ENCODE measurements at places on chromosomes 2 and 18.

GRCh38 chr2:143901185-143901842 is 618.6 kb downstream of the ZEB2 start:
- DNase-seq: no peak

GRCh38 chr18:48769006-48769636 is 181.6 kb downstream of the SMAD7 start:
- no peak for DNase-seq

- no peak for DNase-seq
These were observed 433.3 kb upstream of the TCF4 start for GRCh38 chr18:56021136-56021808.

- no peak for DNase-seq
These were observed 1123.3 kb upstream of the ACVR2A start for GRCh38 chr2:146721486-146721885.

- DNase-seq: peak; percentile 3
These were observed 670.4 kb downstream of the KCNJ3 start for GRCh38 chr2:155368934-155369333.

GRCh38 chr2:99653433-99653832 is 163.6 kb upstream of the REV1 start:
- DNase-seq: no peak

DNA sequence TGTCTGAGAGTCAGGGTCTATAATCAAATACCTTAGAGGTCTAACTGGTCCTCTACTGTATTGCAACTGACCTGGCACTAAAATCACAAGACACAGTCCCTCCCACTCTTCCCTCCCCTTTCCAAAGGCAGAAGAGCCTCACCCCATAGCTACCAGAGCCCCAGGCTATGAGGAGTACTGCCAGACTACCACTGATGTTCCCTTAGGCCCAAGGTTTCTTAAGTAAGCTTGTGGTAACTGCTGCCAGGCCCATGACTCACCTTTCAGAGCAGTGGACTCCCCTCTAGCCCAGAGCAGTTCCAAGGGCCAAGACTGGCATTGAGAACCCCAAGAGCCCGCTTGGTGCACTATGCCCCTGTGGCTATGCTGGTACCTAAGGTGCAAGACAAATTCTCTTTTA is 1193.4 kb downstream of the DSC3 start:
- DNase-seq: no peak

GRCh38 chr2:79179036-79179435 is 19.5 kb upstream of the REG3A start:
- peak; percentile 2 for DNase-seq

GRCh38 chr18:50590593-50590992 is 30.7 kb downstream of the MAPK4 start:
- peak; percentile 96 for DNase-seq

- DNase-seq: peak; percentile 95
These were observed 515.5 kb upstream of the MYT1L start for GRCh38 chr2:2846332-2847208.

- DNase-seq: no peak
These were observed 1255.2 kb downstream of the CNTNAP5 start for GRCh38 chr2:125280265-125280664.

DNA sequence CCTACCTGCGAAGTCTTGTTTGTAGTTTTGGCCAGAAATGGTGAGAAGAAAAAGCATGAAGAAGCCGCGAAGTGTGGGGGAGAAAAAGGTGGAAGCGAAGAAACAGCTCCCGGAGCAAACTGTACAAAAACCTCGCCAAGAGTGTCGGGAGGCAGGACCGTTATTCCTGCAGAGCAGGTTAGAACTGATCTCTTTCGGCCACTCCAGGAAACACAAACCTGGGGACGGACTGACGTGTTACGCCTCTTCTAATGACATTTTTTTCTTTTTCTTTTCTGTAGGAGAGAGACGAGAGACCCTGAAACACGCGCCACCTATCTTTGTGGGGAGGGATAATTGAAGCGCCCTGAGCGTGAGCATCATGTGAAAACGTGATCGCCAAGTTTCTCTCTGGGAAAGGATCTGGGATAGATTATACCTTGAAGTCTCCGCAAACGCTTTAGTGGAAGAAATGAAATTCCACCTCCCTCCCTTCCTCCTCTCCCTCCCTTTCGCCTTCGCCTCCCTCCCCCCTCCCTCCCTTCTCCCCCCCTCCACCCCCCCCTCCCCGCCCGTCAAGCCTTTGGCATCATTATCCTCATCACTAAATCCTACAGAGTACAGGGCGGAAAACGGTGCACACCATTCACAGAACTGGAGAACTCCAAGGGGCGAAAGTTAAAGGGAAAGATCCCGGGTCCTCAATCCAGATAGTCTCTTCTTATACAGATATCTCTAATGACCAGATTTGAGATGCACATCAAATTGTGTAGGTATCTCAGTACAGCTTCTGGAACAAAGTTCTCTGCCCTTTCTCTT is at the start of gene ZEB2:
ZEB2 (minus strand) TSS at position 186 of the 798 bp plus-strand sequence. CDS start 2,769 bp downstream, outside the sequence.
- DNase-seq: peak; percentile 5

DNA sequence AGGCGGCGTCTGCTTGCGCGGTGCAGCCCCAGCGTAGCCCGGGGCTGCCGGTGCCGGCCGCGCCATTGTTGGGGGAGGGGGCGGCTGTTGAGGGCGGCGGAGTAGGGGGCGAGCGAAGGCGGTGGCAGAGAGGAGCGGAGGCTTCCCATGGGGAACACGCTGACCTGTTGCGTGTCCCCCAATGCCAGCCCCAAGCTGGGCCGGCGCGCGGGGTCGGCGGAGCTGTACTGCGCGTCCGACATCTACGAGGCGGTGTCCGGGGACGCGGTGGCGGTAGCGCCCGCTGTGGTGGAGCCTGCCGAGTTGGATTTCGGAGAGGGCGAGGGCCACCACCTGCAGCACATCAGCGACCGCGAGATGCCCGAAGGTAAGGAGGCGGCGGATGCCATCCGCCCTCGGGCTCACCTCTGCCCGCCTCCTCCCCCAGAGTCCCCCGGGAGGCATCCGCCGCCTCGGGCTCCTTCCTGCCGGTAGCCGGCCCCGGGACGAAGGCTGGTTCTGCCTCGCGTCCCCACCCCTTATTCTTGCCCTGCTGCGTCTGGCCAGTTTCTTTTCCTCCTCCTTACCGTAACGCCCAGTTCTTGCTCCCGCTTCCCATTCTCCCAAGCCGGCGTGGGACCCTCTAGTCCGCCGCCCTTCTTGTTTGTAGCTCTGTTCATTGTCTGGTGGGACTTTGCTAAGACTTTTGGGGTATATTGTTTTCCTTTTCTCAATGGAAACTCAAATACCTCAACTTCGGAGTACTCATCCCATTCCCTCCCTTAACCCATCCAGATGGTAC is 500 bp downstream of the CCNYL1 start:
- DNase-seq: peak; percentile 68

- DNase-seq: no peak
These were observed 27.6 kb upstream of the RMDN2 start for GRCh38 chr2:37897511-37897910.

GRCh38 chr2:231665245-231666170 is 42.8 kb upstream of the PTMA start:
- no peak for DNase-seq

- no peak for DNase-seq
These were observed 27.1 kb downstream of the SULT1C4 start for GRCh38 chr2:108404784-108405397.

DNA sequence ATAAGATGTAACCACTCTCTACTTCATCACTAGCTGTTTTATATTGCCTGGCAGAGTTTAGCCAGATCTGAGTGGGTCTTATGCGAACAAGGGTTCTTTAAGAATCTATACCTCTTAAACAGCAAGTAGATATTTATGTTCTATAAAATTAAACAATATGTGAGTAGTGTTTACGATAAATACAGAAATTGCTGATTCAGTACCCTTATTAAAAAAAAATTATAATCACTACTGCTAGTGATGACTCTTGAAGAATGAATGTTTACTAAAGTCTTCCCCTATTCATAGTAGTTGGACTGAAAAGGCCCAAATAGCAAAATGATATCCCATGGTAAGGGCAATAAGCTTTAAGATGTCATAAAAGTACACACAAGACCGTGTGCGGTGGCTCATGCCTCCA is 98.7 kb upstream of the DTNB start:
- DNase-seq: no peak

- no peak for DNase-seq
These were observed 251.9 kb downstream of the TTC32 start for GRCh38 chr2:19649785-19650380.

GRCh38 chr2:2810504-2810903 is 479.4 kb upstream of the MYT1L start:
- no peak for DNase-seq

DNA sequence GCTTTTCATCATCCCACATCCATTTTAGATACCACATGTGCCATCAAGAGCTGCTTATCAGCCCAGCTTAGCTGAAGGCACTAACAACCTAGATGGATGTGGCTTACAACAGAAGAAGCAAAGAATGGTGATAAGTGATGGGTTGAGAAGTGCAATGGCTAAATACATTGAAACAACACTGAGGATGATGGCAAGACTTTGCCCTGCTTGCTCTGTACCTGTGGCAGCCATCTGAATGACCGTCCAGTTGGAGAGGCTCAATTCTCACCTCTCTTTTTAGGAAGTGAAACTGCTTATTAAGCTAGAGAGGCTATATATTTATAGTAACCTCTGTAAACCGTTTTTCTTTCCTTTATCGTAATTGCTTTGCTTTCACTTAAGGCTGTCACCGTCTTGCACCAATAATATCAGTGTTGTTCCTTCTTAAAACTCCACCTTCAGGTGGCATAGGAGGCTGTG is 5.7 kb downstream of the GPATCH11 start:
- DNase-seq: no peak

GRCh38 chr2:233456934-233457333 is 102.6 kb downstream of the DGKD start:
- DNase-seq: no peak

DNA sequence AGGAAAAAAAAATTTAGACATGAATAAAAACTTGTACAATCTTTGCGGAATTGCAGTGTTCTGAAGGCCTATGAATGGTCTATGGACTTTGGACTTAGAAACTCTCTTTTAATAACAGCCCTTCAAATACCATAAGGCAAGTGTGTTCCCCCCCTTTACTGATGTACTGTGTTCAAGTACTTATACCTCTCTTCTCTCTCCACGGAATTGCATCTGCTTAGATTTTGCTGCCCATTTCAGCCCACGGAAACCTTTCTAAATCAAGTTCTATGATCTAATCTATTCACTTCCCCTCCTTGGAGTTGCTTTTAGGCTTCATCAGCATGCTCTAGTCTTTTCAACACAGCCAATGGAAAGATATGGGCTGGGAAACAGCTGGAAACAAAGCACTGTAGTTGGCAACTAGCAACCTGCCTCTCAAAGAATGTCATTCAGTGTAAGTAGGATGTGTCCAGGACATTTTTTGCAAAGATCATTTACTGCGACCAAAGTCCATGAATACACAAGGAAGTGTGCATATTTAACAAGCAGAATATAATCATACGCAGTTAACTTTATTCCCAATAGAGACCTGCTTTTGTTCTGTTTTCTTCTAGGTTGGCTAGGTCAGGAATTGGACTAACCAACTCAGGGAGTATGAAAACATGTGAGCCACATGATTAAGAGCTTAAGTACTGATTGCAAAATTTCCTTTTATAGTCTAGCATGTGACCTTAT is 58.0 kb downstream of the SLC40A1 start:
- no peak for DNase-seq

- peak; percentile 25 for DNase-seq
These were observed 65.1 kb downstream of the MRPS9 start for GRCh38 chr2:105102963-105103421.

GRCh38 chr2:28437918-28438317 is 45.3 kb downstream of the FOSL2 start:
- DNase-seq: no peak

DNA sequence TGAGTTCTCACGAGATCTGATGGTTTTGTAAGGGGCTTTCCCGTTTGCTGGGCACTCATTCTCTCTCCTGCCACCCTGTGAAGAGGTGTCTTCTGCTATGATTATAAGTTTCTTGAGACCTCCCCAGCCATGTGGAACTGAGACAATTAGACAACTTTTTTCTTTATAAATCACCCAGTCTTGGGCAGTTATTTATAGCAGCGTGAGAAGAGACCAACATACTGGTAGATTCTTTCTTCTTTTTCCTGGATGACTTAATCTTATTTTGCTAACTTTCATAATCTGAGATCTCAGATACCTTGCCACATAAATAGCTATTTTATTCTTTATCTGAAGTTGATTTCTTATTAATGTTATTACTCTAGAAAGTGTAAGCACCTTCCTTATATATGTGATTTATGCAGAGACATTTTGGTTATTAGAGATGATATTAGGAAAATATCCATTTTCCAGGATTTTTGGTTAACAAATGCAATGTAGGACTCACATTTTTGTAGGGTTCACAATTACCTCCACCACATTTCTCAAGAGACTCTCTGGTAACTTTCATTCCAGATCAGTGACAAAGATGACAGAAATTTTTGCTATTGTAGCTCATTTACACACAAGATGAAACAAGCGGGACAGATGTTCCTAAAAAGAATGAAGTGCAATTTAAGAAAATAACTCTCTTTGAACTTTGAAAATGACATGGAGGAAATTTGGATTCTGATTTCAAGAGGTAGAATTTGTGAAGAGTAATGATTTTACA is 97.9 kb upstream of the RND3 start:
- DNase-seq: no peak

GRCh38 chr2:237205043-237205541 is 119.4 kb downstream of the COPS8 start:
- DNase-seq: no peak

DNA sequence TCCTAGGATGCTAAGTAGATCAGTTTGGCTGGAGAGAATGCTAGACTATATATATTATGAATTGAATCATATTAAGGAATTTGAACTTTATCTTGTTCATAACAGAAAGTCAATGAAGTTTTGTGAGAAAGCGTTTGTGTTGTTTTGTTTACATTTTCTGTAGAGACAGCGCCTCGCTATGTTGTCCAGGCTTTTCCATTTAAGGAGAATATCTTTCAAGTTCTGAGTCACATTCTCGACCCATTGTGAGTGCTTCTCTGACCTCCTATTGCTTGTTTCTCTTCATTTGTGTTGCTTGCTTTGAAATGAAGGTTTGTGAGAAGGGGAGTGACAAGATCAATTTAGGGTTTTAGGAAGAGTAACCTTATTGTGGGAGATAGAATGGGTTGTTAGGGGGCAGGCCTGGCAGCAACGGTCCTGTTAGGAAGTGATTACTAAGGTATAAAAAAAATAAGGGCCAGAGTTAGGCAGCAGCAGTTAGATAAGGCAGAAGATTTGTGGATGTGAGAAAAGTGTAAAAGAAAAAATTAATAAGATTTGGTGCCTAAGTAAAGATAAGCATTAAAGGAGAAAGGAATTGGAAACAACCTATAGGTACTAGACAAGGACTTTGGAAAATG is 47.6 kb upstream of the ACVR1 start:
- no peak for DNase-seq

- peak; percentile 89 for DNase-seq
These were observed 143.5 kb upstream of the LMAN1 start for GRCh38 chr18:59502274-59503175.

DNA sequence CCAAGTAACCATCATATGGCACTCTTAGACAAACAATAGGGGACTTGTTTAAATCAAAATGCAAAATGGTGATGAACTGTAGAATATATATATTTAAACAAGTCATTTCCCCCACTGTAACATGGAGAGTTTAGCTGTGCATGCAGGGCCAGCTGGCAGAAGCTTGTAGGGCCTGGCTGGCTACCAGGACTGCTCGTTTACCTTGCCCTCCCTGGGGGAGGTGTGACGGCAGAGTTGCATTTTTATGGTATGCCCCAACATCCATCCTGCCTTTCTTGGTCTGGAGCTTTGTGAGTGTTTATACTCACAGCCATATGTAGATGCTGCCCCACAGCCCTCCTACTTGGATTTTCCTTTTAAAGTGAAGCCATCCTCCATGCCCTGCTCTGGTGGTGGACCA is 101.7 kb upstream of the ZFP36L2 start:
- peak; percentile 78 for DNase-seq

GRCh38 chr2:186693446-186693832 is 421 bp upstream of the FAM171B start:
- DNase-seq: peak; percentile 76
